ENCODE measurements at places on chromosomes 5 and 9.

- DNase-seq = no peak
Observed at GRCh38 chr9:79104216-79104615, 467.5 kb upstream of the TLE4 start.

GRCh38 chr5:132457371-132458225 lies 33.0 kb downstream of the IRF1 start:
- no peak for DNase-seq

GRCh38 chr5:125232779-125233230 lies 486.4 kb upstream of the ZNF608 start:
- no peak for DNase-seq

GRCh38 chr5:28254846-28255245 lies 1216.5 kb upstream of the CDH9 start:
- DNase-seq = no peak

DNA sequence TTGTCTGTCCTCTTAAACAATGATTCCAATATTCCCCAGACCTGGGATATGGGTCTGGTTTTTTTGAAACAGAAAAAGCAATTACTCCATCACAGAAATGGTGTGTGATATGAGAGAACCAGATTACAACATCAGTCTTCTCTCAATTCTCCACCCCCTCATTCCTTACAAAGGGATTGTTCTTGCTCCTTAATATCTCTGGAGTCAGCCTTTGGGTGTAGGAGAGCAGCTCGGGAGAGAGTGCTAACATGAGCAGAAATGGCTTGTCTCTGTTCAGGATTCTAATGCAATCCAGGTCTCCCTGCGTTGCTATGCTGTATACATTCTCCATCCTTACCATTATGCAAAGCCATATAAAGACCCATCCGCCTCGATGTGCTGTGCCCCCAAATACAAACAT lies 32.7 kb downstream of the ZFAND5 start:
- no peak for DNase-seq

DNA sequence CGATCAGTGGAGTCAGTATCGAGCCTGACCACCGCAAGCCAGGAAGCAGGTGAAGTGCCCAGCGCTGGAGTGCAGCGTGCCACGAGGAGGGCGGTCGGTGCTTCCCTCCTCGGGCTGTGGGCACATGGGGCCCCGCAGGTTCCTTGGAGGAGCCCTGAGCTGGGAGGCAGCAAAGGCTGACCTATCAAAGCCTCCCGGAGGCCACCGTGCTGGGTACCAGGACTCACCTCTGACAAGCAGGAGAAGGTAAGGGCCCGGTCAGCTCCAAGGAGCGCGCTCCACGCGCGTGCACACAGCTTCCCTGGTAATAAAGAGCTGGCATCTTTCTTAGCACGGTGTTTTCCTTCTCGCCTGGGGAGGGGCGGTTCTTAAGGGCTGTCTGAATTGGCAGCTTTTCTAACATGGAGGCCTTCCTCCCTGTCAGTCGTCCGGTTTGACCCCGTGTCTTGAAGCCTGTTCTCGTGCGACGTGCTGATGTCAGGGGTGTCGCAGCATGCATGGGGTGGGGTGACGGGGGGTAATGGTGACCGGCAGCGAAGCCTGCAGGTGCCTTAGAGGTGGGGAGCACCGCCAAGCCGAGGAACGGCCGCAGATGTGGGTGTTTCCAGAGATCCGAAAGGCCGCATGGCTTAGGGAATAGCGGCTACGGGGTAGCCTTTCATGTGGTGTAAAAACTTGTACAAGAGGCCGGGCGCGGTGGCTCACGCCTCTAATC lies 13.1 kb downstream of the PMPCA start:
- DNase-seq = no peak

- DNase-seq = no peak
Observed at GRCh38 chr9:35267710-35268109, 105.9 kb downstream of the UNC13B start.

- no peak for DNase-seq
Observed at GRCh38 chr5:170636206-170636605, 132.4 kb downstream of the KCNIP1 start.

DNA sequence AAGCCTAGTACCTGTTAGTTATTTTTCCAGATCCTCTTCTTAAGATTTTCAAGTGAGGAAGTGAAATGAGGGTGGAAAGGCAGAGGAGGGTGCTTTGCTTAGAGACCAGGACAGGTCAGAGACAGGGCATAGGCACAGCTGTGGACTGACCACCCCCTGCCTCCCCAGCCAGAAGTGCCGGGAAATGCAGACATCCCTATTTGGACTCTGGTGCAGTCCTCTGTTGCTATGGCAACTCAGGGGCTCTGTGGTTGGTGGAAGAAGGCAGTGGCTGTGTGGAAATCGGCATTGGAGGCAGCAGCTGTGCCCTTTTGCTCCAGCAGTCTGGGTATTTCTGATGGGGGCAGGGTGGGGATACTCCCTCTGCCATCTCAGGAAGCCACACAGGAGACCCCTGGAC lies 43.3 kb upstream of the NDFIP1 start:
- DNase-seq = no peak

GRCh38 chr9:121532881-121533280 lies 33.2 kb upstream of the GGTA1 start:
- DNase-seq = no peak

DNA sequence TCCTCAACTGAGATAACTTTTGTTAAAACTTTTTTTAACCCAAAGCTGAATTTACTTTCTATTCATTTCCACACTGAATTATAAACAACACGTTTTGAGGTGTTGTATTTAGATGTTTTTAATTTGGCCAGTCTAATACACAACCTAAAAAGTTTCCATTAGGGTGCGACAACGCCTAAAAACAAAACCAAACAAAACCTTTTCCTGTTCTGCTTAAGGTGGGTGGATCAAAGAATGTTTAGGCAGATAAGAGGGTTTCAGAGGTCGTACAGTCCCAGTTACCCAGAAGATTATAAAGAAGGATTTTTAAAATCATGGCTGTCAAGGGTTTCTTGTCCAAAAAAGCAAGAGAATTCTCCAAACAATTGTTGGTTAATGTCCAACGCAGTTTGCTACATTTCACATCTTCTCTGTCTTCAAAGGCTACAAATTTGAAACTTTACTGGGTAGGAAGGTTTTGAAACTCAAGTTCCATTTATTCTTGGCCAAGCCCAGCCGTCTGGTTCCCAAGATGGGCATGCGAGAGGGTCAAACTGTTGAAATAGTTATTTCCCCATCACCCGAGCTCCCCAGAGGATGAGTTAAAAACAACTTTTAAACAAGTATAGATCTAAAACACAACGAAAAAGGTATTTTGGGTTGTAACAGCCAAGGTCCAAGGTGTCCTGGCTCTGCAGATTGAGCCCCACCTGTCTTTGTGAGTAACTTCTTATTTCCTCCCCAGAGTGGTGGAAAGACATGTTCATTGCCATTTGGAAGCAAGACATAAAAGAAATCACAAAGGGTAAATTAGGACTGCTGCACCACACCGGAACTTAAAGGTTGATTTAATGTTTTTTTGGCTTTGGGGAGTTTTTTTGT lies 122.8 kb upstream of the MAP3K1 start:
- no peak for DNase-seq

GRCh38 chr9:107954312-107954711 lies 464.7 kb upstream of the KLF4 start:
- DNase-seq = no peak

- no peak for DNase-seq
Observed at GRCh38 chr5:81965524-81965923, 6.3 kb upstream of the ATG10 start.

GRCh38 chr9:13575558-13575957 lies 296.1 kb upstream of the MPDZ start:
- no peak for DNase-seq

DNA sequence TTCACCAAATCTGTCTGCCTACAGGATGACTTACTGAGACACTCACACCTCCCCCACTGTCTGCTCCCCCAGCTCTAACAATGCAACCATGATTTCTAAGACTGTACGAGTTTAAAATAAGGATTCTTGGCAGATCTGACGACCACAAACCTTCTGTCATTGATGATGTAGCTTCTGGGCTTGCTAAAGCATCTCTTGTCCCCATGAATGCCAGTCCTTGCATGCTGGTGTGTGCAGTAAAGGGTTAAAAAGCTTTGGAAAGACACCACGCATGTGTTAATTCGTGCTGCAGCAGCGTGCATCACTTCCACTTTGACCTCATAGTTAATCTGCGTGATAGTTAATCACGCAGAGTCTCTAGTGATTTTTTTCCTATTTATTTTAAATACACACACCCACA lies 411 bp upstream of the GABRG2 start:
- no peak for DNase-seq

- DNase-seq = no peak
Observed at GRCh38 chr5:1503241-1504068, 20.3 kb downstream of the LPCAT1 start.

DNA sequence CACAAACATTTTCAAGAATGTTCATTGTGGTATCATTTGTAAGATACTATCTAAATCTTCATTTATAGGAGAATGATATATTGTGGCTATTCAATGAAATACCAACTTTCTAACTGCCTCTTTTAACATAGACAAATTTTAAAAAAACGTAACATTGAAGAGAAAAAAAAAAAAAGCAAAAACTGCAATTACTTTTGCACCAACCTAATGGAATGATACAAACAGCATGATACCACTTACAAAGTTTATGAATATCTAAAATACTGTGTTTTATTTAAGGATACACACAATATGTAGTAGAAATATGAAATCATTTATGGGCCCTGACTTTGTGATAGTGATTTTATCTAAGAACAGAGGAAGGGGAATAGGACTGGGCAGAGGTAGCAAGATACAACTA lies 24.1 kb downstream of the PSMD5 start:
- DNase-seq = no peak

GRCh38 chr9:125446561-125447094 lies 185.0 kb downstream of the GAPVD1 start:
- peak; percentile 10 for DNase-seq

GRCh38 chr5:134398609-134399155 lies 13.0 kb downstream of the CDKN2AIPNL start:
- DNase-seq = no peak

DNA sequence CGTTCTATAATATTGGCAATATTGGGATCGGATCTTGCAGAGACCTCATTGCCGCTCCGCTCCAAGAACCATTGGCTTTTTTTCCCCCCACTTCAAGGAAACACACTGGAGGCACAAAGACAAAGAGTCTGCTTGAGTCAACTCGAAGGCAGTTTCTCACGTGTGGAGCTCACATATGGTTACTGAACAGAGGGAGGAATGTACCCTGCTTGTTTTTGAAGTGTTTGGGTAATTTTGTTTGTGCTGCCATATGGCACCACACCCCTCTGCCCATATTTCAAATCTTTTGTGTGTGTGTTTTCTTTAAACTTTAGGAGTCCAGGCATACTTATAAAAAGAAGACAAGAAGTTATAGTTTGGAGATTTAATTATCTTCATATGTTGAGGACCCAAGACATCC lies 595.9 kb downstream of the DTWD2 start:
- no peak for DNase-seq

Data from esophagus squamous epithelium (tissue), 5 donors.